Activated naive CD4-positive, alpha-beta T cell (primary cell): ENCODE measurements at places on chromosomes 2 and 18.

DNA sequence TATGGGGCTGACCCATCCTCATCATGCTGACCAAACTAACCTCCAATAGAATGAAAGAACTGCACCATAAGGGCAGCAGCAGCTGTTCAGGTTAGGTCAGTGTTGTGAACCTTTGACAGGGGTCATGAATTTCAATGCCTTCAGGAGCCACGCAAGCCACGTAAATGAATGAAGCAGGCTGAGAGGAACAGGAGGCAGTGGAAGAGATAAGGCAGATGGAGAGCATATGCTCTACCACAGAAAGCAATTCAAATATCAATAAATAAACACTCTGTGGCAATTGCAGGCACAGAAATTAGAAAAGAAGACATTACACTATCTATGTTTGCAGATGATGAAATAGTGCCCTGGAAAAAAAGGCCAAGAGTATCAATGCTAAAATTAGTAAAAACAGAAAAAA is 56.3 kb downstream of the SCG2 start:
- no peak for DNase-seq

DNA sequence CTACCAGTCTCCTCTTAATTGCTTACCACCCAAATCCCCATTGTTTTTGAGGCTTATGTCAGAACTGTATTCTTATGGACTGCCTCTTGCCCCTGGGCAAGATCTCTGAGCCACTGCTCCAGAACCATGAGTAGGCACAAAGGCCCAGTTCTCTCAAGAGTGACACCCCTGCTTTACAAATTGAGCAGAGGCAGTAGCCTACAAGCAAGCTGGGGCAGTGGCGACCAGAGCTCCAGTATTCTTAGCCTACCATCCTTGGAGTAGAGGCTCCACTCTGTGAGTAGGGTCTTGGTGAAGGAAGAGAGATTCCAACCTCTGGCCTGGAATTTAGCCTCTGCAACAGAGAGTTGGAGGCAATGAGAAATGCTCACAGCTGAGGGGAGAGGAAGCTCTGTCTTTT is 36.5 kb downstream of the WDR75 start:
- DNase-seq: no peak

DNA sequence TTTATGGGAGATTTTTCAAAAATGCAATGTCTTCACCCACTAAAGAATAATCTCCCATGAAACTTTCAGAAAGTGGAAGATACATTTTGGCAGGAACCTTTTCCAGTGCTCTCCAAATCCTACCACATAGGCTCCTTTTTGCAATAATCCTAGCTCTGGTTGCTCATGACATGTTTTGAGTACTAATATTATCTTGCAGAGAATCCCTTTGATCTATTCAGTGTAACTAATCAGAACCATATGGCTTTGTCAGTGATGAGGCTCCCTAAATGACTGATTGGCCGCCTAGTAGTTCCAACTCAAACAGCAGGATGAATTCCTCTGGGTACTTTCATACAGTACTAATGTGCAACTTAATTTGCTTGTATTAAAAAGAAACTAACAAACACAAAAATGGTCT is 544.0 kb upstream of the FAM98A start:
- DNase-seq: no peak

GRCh38 chr2:8684540-8684877 is 2.7 kb downstream of the ID2 start:
- no peak for DNase-seq

- DNase-seq: no peak
These were observed 43.6 kb upstream of the XPO1 start for GRCh38 chr2:61581716-61582115.

DNA sequence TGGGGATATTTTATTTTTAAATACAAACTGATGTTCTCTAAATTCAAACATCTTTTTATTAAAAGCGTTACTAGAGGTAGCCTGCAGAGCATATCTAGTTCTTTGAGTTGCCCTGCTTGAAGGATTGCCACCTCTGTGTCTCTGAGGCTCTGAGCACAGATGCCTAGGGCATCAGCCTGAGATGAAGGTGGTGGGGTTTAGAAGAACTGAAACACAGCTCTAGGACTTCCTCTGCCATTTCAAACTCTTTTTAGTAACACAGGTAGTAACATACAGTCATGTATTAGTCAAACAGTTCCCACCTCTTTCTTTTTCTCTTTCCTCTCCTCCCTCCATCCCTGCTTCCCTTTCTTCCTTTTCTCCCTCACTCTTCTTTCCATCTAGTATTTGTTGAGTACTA is 57.6 kb downstream of the TTC21B start:
- no peak for DNase-seq

DNA sequence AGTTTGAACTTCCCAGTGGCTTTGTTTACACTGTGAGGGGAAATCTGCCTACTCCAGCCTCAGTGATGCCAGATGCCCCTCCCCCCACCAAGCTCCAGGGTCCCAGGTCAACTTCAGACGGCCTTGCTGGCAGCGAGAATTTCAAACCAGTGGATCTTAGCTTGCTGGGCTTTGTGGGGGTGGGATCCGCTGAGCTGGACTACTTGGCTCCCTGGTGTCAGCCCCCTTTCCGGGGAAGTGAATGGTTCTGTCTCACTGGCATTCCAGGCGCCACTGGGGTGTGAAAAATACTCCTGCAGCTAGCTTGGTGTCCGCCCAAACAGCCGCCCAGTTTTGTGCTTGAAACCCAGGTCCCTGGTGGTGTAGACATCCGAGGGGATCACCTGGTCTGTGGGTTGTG is 70.0 kb upstream of the NEUROD1 start:
- DNase-seq: no peak

DNA sequence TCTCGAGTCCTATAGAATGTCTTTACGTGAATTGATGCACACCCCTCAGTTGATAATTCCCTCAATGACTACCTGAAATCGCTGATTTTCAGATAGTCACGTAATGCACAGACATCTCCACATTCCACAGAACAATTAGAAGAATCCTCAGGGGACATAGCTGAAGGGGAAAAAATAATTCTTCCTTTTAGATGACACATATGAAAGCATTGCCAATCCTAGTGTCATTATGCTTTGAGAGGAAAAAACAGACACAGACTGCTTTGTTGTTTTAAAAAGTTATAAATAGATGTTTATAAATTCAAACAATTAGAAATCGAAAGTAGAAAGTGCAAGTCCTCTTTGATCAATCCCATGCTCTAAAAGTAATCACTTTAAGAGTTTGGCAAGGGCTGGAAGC is 100.6 kb upstream of the FN1 start:
- no peak for DNase-seq

- no peak for DNase-seq
These were observed 293.6 kb upstream of the THUMPD2 start for GRCh38 chr2:40072442-40073232.

GRCh38 chr18:8997634-8998033 is 104.9 kb upstream of the NDUFV2 start:
- DNase-seq: no peak

- DNase-seq: no peak
These were observed 154.6 kb upstream of the ZSWIM2 start for GRCh38 chr2:187003611-187004010.

DNA sequence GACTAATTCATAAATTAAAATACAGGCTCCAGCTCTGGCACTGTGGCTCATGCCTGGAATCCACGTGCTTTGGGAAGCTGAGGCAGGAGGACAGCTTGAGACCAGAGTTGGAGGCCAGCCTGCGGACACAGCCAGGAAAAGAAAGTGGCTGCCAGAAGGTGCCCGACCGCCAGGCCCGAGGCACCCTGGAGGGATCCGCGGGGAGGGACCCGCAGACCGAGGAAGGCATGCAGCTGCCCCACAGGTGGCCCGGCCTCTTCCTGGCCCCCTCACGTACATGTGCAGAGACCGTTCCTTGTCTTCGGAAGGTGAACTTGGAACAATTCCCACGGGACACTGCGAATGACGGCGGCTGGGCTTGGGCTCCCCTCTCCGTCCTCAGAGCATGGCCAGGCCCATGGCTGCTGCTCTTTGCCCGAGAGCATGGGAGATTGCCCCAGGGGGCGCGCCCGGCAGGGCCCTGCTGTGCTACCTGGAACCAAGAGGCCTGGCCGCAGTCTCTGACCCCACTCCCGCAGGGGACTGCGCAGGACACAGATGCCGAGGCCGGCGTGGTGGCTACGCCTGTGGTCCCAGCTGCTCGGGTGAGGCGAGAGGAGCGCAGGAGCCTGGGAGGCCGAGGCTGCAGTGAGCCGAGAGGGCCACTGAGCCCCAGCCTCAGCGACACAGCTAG is 55.6 kb upstream of the IMP4 start:
- DNase-seq: no peak

GRCh38 chr2:38634684-38635083 is 31.2 kb upstream of the GALM start:
- no peak for DNase-seq

DNA sequence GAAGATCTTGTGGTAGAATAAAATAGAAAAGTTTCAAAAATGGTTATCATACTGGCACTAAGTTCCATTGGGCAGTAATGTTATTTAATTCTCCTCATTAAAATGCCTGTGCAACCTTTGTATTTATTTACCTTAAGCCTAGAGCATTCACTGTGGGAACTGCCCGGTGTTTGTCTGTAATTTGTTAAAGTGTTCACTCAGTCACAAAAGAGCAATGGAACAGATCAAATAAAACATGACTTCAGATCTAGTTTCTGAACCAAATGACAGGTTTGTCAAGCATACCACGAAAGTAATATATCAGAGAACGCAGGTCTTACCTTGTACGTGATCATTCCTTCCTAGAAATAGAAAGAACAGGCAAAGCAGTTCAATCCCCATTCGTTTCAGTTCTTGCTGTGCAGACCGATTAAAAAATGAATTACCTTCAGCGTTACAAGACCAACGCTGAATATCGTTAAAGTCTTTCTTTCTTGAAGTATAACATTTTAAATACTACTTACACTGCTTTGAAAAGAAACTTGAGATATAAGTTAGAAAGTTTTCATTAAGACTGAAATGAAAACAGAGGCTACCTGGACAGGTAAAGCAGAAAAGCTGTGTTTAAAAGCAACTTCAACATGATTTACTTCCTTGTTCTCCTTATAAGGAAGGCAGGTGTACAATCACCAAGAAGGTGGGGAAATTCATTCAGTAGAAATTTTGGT is at the start of gene ITGB6:
TSS of gene ITGB6 (minus strand) at position 590 of the 707 bp plus-strand sequence. CDS start at position 381, 209 bp downstream.
- DNase-seq: no peak

GRCh38 chr2:4604767-4605166 is 901.4 kb downstream of the DCDC2C start:
- DNase-seq: no peak

DNA sequence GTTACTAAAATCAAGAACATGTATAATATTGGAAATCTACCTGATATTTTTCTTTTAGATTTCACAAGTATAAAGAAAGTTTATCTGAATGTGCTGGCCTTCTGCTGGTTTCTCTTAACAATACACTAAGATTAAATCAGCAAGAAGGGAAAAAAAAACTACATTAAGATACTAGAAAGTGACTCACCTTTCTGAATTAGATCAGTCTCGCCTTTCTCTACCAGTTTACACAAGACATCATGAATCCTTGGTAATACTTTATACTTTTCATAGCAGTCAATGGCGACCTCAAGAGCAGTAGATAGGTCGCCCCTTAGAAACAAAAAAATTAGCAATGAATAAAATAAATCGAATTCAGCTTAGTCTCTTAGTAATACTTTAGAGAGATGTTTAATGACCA is 61.2 kb downstream of the LRPPRC start:
- DNase-seq: no peak

- DNase-seq: no peak
These were observed 40.7 kb downstream of the RHOB start for GRCh38 chr2:20487392-20488174.

GRCh38 chr2:6671913-6672312 is 193.8 kb downstream of the CMPK2 start:
- DNase-seq: no peak

DNA sequence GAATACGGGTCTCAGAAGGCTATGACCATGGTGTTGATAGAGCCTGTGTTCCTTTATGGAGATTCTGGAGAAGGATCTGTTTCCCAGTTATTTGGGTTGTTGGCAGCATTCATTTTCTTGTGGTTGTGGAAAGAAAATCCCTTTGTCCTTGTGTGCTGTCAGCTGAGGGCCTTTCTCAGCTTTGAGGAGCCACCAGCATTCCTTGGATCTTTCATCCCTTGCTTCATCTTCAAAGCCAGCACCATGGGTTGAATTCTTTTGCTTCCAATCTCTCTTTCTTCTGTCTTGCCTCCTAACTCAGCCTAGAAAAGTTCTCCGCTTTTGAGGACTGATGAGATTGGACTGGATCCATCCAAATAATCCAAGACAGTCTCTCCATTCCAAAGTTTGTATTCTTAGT is 103.2 kb upstream of the MMADHC start:
- no peak for DNase-seq

GRCh38 chr2:157245846-157246764 is 11.4 kb upstream of the GALNT5 start:
- no peak for DNase-seq

DNA sequence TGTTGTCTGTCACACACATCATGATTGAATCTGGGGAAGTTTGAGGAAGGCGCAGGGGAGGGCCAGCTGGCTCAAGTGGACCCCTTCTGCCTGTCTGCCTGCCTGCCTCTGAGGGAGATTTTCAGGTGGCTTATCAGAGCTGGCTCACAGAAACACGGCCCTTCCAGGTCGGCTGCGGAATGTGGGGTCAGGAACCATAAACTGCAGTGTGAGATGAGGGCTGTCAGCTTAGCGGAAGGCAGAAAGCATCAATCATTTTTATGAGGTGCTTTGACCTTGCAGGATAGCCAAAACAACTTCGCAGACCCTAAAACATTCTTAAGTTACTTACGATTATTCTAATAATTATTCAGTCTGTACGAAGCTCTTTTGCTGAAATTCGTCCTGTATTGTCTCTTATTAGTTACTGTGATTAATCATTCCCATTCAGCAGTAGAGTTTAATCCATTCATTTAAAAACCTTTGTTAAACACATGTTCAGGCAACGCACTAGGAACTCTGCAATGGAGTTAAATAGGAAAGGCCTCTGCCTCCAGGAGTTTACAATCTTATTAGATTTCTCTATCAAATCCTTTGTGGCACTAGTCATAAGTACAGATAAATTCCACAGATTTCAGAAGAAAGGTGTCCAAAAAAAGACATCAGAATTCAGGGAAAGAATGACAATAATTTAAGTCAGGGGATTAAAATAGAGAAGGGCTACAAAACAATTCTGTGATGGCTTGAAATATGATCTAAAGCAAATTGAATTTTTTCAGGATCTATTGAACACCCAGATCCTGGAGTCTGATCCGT is 371.6 kb downstream of the HRH4 start:
- DNase-seq: no peak

DNA sequence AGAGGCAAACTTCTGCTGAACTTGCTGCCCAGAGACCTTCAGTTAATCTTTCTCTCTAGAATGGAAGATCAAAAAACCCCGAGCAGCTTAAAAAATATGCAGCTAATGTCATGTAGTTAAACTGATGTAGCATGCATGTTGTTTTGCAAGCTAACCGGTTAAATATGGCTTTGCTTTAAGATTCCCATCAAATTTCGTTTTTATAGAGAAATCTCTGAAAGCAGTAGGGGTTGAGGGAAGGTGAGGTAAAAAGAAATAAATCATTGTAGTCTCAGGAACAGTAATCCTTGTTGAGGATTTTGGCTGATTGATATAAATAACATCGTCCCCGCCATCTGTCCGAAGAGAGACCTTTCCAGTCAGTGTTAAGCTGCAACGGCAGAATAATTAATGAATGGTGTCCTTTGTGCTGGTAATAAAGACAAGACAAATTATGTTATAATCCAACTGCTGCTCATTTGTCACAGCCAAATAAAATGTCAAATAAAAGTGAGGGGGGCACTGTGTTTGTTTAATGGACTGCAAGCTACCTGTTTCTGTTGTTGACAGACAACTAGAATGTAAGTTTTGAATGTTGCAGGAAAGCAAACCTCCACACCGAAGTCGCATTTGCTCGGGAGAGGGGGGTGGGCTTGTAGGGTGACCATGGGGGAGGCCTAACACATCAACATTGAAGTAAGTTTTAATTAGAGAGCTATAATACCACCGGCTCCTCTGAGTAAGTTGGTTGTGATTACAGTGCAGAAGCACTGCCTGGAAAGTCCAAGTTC is 555.5 kb downstream of the ARHGAP15 start:
- no peak for DNase-seq
